Thoracic aorta (tissue), 2 donors: ENCODE measurements at places on chromosomes 13 and 19. TPM values are rescaled to one million over a fixed set of nuclear protein-coding genes. Genes with fewer than 3 reads are reported as not detected.

GRCh38 chr13:21050288-21051197, 10.8 kb downstream of the LATS2 start:
- no peak for DNase-seq

GRCh38 chr19:5666921-5667610, 13.2 kb downstream of the MICOS13 start:
- DNase-seq: no peak

- DNase-seq: no peak
Measured at GRCh38 chr19:34193439-34193838, 21.1 kb downstream of the LSM14A start.

DNA sequence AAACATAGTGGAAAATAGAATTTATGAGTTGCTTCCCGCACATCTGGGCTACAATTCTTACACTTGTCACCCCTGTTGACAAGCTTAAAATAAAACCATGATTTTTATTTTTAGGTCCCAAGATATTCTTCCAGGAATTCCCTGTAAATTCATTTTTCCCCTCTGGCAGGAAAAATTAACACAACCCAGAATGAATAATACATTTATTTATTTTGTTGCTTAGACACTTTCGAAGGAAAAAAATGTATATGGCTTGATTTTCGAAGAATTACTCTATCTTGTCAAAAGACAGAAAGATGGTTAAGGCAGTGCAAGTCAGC, 74.4 kb downstream of the LHFPL6 start:
- DNase-seq: no peak

DNA sequence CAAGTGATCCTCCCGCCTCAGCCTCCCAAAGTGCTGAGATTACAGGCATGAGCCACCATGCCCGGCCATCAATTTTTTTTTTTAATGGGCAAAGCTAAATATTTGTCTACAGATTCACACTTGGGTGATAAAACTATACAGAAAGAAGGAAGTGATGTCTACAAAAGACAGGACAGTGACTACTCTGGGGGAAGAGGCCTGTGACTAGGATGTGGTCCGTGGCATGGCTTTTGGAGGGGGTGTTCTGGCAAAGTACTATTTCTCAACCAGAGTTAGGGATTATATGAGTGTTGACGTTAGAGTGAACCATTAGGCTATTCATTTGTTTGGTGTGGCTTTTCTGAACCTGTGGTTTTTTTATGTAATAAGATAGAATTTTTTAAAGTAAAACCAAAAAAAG, 42.7 kb downstream of the INSR start:
- no peak for DNase-seq

DNA sequence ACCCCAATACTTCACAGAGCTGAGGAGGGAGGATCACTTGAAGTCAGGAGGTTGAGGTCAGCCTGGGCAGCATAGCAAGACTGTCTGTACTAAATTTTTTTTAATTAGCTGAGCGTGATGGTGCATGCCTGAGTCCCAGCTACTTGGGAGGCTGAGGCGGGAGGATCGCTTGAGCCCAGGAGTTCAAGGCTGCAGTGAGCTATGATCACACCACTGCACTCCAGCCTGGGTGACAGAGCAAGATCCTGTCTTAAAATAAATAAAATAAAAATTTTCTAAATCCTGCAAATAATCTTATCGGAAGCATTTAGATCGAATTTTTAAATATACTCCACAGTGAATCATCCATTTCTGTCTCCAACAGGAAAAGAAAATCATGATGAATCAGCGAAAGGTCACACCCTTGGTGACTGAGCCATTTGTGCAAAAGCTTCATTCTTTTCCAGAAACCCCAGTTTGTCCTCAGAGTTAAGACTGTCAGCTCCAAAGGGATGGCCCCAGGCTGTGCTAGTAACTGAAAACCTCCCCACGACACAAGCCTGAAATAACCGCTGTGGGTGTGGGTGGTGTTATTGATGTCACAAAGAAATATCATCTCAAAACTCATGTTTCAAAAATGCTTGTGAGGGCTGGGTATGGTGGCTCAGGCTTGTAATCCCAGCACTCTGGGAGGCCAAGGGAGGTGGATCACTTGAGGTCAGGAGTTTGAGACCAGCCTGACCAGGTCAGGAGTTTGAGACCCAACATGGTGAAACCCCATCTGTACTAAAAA, 167.6 kb downstream of the PTPRS start:
- peak; percentile 32 for DNase-seq

GRCh38 chr19:13104848-13105711, 2.4 kb upstream of the LYL1 start:
- no peak for DNase-seq

AP3D1 gene
- total RNA-seq: 116 TPM

INSL3 gene
- not detected for total RNA-seq
